ENCODE measurements at places on chromosomes 16 and 17.
A peak's percentile ranks its signal among the peaks of the same experiment; 100 is the strongest.

DNA sequence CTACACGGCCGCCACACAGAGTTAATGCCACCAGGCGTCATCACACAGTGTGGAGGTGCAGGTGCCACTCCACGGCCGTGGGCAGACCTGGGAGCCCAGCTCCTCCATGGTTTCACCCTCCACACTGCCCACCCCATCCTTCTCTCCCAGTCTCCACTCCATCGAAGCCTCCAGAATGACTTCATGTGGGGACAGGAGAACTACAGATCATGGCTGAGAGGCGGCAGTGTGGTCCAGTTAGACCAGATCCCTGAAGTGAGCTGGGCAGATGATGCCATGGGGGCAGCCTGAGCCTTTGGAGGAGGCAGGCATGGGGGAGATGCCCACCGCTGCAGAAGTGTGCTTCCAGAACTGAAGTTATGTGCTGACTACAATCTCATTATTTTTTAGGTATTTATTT lies 38.0 kb upstream of the FAAP100 start:
- DNase-seq = no peak

GRCh38 chr17:40443988-40444899 lies 994 bp downstream of the IGFBP4 start:
- DNase-seq = no peak

DNA sequence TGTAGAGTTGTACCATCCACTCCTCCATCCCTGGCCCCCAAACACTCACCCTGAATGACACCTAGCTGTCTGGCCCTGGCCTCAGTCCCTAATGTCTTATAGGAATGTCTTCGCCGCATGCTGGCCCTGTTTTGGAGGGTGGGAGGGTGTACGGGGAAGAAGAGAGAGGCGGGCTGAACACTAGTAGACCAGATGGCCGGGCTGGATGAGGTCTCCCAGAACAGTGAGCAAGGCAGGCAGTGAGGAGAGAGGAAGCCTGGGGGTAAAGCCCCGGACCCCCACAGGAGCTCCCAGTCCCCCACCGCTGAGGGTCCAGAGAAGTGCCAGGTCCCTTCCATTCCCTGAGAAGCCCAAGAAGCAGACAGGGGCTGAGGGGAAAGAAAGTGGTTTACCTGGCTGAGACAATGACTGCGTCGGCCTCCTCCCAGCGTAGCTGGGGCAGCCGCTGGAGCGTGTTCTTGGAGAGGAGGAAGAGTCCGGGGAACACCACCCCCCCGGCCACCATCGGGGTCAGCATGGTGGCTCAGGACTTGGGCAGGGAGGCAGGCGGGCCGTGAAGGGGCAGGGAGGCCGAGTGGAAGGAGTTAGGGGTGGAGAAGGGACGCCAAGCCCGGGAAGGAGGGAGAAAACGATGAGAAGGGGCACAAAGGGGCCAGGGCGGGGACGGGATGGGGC lies 923 bp downstream of the TLCD3B start:
- no peak for DNase-seq

- DNase-seq = no peak
Measured at GRCh38 chr16:30974348-30974747, 10.7 kb upstream of the HSD3B7 start.

DNA sequence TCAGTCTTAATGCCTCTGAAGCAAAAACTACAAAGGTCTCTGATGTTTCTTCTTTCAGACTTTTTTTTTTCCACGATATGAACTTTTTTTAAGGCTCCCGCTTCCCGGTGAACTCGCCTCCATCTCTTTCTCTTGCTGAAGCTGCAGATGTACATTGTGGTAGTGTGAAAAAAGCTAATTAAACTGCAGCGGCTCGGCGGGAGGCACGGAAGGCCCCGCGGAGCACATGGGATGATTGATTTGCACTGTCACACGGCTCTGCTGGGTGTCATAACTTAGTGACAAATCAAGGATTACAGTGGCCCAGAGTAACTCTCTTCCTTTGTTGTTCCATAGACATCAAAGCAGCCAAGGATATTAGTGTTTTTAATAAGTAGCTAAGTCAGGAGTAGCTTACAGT lies 196.3 kb downstream of the AXIN2 start:
- DNase-seq = no peak

DNA sequence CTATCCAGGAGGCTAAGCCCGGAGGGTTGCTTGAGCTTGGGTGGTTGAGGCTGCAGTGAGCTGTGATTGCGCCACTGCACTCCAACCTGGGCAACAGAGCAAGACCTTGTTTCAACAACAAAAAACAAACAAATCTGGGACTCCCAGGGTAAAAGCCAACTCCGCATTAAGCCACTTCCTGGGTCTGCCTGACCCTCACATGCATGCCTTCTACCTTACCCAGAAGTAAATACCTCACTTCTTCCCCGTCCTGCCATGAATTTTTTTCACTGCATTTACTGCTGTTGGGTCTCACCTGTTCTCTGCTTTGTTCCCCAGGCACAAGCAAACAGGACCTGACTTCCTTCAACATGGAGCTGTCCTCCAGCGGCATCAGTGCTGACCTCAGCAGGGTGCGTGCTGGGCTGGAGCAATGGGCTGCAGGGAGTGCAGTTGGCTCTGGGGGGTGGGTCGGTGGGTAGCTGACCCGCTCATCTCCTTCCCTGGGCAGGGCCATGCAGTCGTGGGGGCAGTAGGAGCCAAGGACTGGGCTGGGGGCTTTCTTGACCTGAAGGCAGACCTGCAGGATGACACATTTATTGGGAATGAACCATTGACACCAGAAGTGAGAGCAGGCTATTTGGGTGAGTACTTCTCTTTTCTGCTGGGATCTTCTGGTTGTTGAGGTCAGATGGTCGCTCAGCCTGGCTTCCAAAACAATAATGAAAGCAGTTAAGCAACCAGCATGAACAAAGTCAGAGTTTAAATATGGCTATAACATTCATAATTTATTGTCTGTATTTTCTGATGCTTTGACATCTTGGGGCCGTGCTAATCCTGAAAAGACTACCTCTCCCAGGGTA lies 16.4 kb downstream of the ITGAL start:
- DNase-seq = no peak

GRCh38 chr17:67415291-67415690 lies 38.2 kb downstream of the PITPNC1 start:
- no peak for DNase-seq

GRCh38 chr16:7217797-7218196 lies 114.8 kb upstream of the RBFOX1 start:
- no peak for DNase-seq

DNA sequence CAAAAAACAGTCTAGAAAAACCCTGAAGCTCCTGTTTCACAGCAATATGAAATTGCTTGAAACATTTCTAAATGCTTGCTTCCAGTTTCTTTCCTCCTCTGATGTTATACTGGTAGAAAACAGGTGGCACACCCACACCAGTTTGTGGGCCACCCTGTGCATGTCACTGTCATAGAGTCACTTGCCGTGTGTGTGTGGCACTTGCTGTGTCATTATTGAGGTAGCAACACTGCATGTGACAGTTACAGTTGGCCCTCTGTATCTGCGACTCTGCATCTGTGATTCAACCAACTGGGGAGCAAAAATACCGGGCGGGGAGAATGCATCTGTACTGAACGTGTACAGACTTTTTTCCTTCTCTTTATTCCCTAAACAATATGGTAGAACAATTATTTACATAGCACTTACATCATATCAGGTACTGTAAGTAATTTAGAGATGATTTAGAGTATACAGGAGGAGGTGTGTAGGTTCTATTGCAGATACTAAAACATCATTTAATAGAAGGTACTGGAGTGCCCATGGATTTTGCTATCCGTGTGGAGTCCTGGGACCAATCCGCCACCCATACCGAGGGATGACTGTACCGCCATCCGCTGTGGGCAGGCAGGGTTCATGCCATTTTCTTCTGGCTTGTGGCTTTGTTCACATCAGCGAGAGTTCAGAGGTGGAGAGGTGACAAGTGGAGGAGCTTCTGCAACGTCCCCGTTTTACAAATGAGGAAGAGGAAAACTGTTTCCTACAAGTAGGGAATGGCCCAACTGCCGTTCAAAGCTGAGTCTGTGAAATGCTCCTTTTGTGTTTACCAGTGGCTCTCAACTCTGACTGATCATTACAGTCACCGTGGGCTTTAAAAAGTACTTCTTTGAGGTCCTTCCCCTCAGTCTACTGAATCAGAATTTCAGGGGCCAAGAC lies 373.7 kb downstream of the SNX29 start:
- no peak for DNase-seq

GRCh38 chr16:71369494-71369893 lies 11.0 kb downstream of the CALB2 start:
- DNase-seq = no peak

- peak; percentile 61 for DNase-seq
Measured at GRCh38 chr17:45431531-45432404, 902 bp downstream of the ARHGAP27 start.

DNA sequence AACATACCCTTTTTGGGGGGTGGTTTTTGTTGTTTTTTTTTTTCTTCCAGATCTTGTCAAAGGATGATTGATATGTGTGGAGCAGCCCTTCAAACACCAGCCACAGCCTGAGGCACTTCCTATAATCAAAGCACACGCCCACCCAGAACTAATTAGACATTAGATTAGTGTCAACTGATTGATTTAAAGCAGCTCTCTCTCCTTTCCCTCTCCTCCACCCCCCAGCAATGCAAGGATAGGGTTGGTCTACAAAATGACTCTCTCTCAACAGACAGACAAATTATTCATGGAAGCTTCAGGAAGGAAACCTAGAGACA lies 250.3 kb upstream of the SOX9 start:
- DNase-seq = no peak

DNA sequence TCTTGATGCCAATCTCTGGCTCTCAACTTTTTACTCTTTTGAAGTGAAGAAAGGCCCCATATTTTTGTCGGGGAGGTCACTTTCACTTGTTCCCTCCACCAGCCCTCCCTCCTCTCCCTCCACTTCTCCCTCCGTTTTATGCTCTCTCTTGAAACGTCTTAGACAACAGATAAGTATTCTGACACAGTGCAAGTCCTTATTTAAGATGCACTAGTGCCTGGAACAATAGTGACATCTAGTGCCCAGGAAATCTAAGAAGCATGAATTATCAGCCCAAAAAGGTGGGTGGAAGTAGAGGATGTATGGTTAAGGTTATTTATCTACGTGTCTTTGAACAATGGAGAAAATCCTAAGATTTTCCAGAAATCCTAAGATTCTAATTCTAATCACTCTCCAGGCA lies 17.9 kb downstream of the PSME3IP1 start:
- DNase-seq = no peak

DNA sequence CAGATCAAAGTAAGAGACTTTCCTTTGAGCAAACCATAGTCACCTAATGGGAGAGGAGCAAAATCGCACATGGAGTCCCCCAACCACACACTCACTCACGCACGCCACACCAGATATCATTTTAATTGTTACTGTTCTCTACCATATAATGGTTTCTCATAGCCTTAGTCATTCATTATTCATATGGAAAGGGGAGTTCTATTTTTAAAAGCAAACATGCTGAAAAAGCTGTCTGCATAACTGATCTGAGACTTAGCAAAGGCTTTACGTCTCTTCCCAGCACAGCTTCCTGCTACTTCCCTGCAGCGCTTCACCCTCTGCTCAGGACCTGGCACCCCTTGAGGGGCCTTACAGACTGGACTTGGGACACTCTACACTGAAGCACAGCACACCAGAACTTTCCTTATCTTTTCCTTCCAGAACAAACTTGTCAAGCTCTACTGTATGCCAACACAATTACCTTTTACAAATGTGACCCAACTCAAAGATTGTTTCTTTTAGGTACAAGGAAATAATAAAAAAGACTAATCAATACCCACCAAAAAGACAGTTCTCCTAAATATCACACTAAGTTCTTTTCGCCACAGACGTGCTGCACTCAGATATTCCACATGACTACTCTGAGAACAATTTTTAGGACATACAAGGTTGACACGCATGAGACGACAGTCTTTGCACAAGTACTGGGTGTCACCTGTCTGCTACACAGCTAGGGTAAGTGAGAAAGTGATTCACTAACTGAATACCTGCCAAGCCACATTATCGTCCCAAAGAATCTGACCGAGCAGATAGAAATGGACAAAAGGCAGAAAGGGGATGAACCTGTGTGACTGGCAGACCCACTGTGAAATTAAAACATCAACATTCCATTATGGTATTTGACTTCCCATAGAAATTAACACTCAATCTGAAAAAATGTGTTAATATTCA lies 21.5 kb downstream of the SRP68 start:
- no peak for DNase-seq

DNA sequence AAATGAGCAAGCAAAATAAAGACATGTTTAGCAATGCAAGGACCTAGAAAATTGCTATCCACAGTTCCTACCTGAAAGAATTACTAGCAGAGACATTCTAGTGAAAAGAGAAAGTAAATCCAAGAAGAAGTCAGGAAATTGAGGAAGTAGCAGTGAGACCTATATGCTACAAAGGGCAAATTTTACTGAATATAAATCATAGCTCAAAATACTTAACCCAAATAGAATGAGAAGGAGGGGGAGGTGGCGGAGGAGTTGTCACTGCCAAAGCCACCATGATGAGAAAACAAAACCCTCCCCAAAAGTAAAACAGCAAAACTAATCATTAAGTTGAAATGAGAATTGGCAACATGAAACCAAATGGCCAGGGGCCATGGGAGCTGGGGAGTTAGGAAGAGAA lies 39.3 kb downstream of the PITPNM3 start:
- DNase-seq = no peak

DNA sequence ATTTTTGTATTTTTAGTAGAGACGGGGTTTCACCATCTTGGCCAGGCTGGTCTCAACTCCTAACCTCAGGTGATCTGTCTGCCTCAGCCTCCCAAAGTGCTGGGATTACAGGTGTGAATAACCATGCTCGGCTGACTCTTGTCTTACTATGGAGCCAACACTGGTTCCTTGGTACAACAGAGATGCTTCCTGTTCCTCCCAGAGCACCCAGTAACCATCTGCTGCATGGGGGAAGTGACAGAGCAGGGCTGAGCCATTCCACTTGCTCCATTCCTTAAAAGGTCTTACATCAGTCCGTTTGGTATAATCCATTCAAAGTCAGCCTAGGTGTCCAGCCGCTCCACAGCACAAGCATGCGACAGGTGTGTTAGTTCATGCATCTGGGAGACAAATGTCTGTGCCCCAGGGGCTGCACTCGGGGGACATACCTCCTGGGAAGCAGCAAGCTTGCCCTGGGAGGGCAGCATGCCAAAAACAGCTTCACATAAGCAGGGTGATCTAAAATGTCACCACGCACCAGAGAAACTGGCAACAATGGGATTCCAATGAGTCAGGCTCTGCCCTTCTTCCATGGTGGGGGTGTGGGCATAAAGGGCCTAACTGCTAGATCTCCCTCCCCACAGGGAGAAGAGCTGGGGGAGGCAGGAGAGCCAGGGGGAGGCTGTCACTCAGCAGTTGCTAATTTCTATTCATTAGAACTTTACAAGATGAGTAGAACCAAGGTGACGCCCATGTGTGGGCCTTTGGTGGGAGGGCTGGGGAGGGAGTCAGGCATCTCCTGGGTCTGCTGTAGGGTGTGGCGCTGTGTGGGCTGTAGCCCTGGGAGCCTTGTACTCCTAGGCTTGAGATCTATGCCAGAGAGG lies 35.5 kb downstream of the PIPOX start:
- DNase-seq = no peak

DNA sequence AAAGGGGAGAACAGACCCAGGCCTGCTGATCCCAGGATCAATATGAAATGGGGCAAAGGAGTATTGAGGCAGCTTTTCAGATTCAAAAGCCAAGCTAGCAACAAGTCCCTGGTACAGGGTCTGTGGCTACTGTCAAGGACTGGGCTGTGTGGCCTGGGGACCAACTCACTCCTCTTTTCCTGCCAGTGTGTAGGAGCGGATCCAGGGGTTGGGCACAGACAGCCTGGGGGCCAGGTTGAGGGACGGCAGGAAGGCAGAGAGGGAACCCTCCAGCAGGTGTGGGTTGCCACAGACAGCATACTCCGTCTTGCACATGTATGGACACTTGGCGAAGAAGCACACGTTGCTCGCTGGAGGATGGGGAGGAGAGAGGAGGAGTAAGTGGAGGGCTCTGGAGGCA lies 29.6 kb downstream of the PRKAR1A start:
- no peak for DNase-seq

All from activated T-cell treated with anti-CD3 and anti-CD28 coated beads for 1 hour (primary cell).